Hematopoietic multipotent progenitor cell treated with erythropoietin and hydrocortisone succinate and interleukin-3 and kit ligand, for 4 days (in vitro differentiated cells): ENCODE measurements at places on chromosomes 2 and 18.

DNA sequence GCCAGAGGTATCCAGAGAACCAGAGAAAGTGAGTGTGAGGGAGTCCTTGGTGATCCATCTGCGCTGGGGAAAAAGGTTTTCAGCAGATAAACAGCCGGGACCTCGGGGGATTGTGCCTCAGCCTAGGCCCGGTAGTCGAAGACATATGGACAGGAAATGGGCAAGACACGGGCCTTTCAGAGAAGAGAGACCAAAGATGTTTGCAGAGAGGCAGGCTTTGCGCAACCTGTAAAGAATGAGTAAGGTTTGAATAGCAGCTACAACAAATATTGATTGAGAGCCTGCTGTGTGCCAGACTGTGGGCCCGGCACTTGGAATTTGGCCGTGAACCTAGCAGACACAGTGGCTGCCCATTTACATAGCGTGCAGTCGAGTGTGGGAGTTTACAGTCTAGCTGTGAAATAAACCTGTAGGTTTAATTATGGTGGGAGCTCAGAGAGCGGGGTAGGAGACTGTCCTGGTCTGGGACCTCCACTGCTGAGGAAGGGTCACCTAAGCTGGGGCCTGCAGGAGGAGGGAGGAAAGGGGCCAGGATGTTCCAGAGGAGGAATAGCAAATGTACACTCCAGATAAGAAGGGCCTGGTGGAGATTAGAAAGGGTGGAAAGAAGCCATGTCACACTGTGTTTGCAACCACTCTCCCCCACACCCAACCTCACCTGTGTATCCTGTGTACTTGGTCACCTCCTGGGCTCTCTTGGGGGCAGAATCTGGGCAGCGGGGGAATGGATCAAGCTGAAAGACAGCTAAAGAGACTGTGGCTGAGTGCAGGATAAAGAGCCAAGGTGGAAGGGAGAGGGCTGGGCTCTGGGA is 3.0 kb downstream of the SH2D6 start:
- DNase-seq = peak; percentile 60

DNA sequence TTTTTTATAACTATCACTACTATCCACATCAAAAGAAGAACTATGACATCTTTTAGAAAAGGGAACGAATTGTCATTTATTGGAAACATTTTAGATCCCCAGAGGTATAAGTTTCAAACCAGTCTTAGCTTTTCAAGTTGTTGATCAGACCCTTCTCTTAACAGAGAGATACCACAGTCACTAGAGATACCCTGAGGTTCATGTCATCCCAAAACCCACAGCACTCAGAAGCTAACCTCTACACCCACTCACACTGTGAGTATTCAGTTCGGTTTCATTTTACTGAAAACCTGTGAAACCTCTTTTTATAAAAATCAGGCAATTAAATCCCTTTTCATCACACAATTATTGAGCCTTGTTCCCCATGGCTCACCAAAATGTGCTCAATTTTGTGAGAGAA is 156.2 kb downstream of the DTNA start:
- no peak for DNase-seq

DNA sequence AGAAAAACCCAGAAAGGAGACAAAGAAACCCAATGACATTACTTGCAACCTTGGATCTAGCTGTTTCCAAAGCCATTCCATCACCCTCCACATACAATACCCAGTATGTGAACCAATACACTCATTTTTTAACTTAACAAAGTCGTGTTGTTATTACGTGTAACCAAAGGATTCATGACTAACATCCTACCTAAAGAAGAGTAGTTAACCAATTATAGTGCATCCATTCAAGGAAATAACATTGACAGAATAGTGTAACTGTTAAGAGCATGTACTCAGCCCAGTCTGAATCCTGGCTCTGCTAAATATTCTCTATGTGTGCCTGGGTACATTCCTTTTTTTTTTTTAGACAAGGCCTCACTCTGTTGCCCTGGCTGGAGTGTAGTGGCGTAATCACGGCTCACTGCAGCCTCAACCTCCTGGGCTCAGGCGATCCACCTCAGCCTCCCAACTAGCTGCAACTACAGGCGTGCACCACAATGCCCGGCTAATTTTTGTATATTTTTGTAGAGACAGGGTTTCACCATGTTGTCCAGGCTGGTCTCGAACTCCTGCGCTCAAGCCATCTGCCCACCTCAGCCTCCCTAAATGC is 9.9 kb downstream of the TLK1 start:
- DNase-seq = no peak

DNA sequence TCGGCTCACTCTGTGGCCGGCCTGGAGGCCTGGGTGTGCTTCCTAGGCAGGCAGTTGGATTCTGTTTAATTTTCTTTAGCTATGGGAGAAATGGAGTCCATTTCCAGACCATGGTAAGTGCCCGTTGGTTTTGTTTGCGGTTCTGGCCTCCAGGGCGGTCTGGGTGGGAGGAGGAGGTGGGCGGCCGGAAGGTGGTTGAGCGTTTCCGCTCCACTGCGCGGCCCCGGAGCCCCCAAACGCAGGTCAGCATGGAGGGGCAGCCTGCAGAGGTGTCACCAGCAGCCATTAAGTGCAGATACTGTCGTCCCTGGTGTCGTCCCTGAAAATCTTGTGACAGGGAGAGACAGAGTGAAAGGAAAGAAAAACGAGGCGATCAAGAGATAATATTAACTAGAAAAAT is 303.9 kb downstream of the GBX2 start:
- DNase-seq = no peak

DNA sequence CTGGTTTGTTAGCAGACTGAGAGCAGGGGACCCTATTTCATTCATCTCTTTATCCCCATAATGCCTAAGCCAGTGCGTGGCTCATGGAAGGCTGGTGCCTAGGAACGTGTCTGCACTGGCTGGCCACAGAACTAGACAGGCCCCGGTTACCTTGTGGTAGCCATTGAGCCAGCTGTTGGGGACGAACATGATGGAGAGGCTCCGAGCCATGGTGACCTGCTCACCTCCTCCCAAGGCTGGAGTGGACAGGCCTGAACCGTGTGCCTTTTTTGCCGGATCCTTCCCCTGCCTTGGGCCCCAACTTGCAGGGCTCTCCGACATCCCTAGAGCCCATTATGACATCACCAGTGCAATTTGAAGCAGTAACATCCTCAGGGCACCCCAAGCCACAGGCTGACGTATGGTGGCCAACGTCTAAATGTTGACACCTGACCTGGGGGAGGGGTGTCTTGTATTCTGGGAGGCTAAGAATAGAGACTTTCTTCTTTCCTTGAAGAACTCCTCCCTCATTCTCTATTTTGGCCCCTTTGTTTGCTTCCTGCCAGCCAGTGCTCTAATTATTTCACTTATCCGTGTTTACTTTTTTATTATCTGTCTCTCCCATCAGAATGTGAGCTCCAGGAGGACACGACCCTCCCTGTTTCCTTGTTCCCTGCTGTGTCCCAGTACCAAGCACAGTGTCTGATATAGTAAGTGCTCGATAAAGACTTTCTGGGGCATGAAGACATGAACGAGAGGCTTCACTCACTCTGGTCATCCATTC is 12.2 kb upstream of the DNPEP start:
- no peak for DNase-seq

DNA sequence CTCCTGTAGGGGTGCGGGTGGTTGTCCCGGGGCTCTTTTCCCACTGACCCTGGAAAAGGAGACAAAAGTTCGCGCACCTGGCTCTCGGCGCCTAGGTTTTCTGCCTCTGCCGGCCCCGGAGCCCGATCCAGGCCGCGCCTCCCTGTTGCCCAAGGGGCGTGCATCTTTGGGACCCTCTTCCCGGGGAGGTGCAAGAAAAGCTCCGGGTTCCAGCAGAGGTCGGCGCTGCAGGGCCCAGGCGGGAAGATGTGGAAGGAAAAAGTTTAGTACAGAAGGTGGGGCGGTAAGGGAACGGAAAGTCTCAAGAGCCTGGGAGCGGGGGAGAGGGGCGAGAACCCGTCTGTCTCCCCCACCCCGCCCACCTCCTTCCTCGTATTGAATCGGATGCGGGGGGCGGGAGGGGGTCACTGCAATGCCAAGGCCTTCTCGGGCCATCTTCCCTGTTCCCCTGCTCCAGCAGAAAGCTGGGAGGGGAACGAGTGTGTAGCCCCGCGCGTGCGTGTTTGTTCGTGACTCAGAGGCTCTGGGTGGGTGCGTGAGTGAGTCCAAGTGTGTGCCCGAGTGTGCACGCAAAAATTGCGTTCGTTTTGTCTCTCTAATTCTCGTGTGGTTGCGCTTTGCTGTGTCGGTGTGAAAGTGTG is 6.3 kb upstream of the EN1 start:
- no peak for DNase-seq

DNA sequence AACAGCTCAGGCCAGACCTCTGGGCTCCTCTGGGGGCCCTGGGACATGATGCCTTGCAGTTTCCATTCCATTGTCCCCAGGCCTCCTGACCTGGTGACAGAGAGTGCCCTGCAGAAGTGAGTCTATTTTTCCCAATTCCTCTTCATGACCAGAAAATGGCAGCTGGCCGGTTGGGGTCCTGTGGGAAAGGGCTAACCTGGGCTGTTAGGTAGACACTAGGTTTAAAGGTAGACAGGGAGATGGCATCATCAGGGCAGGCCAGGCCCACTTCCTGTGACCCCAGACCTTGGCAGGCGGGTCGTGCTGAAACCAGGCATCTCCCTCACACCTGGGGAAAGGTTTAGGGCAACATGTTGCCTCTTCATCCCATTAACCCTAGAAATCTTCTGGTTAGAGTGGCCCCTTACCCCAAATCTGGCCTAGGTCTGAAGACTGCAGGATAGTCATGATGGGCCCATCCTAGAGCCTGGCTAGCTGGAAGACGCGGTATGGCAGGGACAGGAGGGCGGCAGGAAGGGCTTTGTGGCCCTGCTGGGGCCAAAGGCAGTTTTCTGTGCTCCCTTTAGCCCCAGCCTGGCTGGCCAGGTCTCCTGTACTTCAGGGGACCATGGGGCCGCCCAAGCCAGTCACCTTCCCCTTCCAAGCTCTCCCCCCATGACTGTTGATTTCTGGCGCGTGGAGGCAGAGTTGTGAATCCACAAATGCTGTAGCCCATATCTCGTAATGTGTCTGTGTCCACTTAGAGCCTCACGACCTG is 10.1 kb downstream of the POMC start:
- no peak for DNase-seq

DNA sequence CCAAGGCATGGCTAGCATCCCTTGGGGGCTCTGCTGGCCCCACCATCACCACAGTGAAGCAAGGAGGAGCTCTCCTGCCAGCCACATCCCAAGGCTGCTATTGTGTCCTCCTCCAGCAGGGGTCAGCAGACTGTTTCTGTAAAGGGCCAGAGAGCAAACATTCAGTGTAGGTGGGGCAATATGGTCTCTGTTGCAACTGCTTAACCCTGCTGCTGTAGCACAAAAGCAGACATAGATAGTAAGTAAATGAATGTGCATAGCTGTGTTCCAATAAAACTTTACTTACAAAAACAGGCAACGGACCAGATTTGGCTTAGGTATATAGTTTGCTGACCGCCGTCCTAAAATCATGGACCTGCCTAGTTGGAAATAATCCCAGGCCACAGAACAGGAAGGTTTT is 36.4 kb upstream of the ZBTB7C start:
- DNase-seq = peak; percentile 93

- DNase-seq = no peak
Measured at GRCh38 chr18:70418546-70419311, 129.9 kb downstream of the SOCS6 start.

- DNase-seq = no peak
Measured at GRCh38 chr18:22974001-22974400, 40.9 kb downstream of the RBBP8 start.

GRCh38 chr2:71798266-71799012 is 345.1 kb downstream of the DYSF start:
- peak; percentile 72 for DNase-seq

- DNase-seq = no peak
Measured at GRCh38 chr18:13439461-13439860, 220.9 kb downstream of the LDLRAD4 start.

- DNase-seq = no peak
Measured at GRCh38 chr2:241074901-241075540, 27.1 kb downstream of the MTERF4 start.

DNA sequence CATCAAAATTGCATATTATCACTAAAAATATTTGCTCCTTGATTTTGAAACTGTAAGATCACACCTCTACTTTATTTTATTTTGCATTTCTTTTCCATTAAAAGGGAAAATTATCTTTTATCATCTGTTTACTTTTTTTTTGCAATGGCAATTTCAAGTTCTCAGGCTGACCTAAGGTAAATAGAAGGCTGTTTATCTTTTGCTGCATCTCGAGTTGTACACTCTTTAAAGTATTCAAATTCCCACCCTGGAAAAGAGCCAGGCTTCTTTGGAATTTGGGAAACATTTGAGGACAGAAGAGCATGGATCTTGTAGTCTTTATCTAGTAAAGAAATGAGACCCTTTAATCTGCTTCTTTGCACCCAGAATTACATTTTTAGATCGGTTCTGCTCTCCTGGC is 645.7 kb downstream of the SLC4A3 start:
- DNase-seq = no peak

GRCh38 chr2:136149011-136149410 is 31.1 kb upstream of the CXCR4 start:
- no peak for DNase-seq

DNA sequence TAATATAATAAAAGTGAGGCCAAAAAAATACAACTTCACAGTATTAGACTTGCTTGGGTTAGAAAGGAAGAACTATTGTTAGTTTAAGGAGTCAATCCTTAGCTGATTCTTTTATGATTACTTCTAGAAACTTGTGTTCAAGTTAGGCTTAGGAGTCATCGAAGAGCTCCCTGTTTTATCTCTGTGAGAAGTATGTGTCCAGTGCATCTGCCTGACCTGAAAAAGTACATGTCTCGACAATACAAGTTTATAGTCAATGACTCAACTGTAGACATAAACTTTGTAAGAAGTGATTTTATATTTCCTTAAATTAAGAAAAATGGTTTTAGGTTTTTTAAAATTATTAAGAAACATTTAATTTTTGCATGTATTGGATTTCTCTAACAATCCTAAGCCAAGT is 571.2 kb downstream of the ZEB2 start:
- no peak for DNase-seq

DNA sequence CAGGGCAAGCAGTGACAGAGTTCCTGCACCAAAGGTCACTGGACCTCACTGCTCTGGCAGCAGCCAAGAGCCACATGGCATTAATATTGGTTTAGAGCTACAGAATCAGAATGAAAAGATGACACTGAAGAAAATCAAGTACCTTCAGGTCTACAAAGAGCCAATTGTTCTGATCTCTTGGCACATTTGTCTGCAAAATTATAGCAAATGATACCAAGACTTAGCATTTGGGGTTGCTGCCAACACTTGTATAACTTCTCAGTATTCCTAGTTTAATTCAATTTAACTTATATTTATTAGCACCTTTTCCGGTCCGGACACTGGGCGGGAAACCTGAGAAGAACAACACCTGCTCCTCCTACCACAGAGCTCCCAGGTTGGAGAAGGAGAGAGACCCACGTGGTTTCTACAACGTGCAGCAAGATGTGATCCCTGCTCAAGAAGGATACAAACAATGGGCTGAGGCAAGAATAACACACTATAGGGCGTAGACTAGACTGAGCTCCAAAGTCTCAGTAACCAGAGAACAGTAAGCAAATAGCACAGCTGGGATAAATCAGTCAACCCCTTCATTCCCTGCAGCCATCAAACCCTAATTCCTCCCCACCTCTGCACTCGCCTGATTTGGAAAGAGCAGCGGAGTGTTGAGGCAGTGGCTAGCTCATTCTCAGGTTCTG is 2.4 kb downstream of the LRRC30 start:
- no peak for DNase-seq

GRCh38 chr18:25735459-25735858 is 355.0 kb downstream of the SS18 start:
- DNase-seq = no peak
